Cortex of kidney (tissue), 1 donor: ENCODE measurements at places on chromosomes 3 and 15.

DNA sequence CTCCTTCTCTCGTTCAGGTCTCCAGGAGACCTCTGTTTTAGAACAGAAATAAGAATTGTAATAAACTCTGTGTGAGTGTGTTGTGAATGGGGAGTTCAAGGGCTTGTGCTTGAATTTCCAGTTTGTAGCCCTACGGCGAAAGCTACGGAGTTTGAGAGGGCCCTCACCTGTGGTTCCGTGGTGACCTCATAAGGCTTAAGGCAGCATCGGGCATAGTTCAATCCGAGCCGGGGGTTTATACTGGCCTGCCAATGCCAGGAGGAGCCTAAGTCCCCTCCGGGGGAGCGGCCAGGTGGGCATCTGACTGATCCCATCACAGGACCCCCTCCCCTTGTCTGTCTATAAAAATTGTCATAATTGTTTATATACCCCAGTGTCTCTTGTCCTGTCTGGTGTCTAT is 43.7 kb downstream of the ZBTB11 start:
- no peak for DNase-seq

GRCh38 chr3:140020541-140020940 is 85.6 kb downstream of the CLSTN2 start:
- DNase-seq = no peak

DNA sequence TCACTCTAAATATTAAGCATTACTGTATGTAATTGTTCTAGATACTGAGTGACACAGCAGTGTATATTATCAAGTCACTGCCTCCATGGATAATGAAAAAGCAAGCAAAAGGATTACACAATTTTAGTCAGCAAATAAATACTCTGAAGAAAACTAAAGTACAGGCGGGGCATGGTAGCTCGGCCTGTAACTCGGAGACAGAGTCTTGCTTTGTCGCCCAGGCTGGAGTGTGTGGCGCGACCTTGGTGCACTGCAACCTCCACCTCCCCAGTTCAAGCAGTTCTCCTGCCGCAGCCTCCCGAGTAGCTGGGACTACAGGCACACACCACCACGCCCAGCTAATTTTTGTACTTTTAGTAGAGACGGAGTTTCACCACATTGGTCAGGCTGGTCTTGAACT is 32.7 kb downstream of the RBM6 start:
- no peak for DNase-seq

DNA sequence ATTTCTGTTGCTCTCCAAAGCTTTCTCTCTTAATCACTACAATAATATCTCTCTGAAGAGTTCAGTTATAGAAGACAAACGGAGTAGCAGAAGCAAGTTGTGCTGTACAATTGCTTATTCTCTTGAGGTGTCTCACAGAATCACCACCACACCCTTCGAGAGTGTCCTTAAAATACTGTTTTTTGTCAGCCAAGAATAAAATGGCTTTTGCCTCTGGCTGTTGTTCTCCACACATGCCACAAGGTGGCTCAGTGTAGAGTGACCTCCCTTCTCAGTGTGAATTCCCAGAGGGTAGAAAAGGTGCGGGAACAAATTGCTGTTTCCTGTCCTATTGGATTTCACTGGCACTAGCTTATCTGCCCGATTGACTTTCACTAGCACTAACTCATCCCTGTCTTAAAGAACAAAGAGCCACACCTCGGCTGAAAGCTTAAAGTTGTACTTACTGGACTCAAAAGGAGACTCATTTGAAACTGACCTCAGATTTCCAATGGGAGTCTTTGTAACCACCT is 134.2 kb upstream of the SATB1 start:
- no peak for DNase-seq

GRCh38 chr3:117526470-117527079 is 817.0 kb downstream of the TUSC7 start:
- DNase-seq = no peak

GRCh38 chr3:24523988-24524727 is 29.5 kb upstream of the THRB start:
- no peak for DNase-seq

DNA sequence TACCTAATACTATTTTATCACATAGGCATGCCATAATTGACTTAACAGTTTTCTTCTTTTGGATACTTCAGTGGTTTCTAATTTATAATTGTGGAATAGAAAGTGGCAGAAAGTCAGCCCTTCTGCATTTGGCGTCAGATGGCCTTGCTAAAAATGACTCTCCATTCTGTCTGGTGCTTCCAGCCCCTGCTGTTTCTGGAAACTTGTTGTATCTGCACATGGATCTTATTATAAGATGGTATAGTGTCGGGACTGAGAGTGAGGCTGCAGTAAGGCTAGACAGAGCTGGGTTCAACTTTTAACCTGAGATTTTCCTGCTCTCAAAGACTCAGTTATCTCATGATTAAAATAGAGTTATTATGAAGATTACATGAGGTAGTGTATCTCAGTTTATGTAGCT is 74.8 kb upstream of the WDR72 start:
- no peak for DNase-seq

DNA sequence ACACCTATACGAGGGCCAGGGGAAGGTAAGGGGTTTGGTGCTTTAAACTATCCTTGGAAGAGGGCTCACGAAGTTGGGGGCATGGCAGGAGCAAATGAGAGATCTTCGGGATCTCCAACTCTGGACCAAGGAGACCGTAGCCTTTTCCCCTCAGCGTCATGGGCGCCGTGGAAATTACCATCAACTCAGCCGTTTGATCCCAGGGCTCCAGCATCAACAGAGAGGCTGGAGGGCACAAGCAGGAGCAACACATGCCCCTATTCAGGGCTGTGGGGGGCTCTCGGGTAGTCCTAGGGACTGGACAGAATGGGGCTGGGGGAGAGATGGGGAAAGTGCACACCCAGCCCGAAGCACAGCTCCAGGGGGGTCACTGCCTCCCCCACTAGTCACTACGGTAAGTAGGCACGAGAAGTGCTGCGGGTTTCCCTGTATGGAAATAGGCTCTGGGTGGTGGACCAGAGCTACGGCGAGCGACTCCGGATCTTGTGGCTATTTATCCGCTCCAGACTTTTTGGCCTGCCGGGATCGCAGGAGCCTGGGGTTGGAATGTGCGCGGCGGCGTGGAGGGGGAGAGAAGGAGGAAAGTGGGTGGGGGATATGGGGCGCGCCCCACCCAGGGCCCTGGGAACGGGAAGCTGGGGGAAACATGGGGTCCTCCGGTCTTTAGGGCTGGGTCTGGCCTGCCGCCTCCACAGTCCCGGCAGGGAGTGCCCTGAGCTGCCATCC is 539 bp upstream of the LAMB2 start:
- DNase-seq = no peak

- no peak for DNase-seq
Measured at GRCh38 chr15:67196672-67197363, 57.6 kb downstream of the AAGAB start.

- no peak for DNase-seq
Measured at GRCh38 chr3:146679995-146680394, 74.8 kb upstream of the PLSCR5 start.

DNA sequence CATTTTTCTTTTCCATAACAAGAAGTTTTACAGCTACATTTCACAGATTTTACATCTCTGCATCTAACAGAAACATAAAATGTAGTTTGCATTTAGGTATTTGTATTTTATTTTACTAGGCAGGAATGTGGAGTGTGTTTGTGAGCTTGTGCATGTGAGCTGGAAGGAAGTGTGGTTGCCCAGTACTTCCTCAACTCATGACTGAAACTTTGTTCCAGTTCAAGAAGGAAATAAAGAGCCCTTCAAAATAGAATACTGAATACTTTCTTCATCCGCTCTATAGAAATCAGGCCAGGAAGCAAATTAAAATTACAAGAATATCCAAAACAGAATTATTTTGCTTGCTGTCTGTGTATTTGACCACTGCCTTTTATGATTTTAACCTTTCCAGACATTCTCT is 81.3 kb downstream of the CHL1 start:
- DNase-seq = no peak

- DNase-seq = no peak
Measured at GRCh38 chr15:73678498-73678897, 5.7 kb upstream of the CD276 start.

- DNase-seq = no peak
Measured at GRCh38 chr3:8642001-8642400, 2.6 kb downstream of the SSUH2 start.

DNA sequence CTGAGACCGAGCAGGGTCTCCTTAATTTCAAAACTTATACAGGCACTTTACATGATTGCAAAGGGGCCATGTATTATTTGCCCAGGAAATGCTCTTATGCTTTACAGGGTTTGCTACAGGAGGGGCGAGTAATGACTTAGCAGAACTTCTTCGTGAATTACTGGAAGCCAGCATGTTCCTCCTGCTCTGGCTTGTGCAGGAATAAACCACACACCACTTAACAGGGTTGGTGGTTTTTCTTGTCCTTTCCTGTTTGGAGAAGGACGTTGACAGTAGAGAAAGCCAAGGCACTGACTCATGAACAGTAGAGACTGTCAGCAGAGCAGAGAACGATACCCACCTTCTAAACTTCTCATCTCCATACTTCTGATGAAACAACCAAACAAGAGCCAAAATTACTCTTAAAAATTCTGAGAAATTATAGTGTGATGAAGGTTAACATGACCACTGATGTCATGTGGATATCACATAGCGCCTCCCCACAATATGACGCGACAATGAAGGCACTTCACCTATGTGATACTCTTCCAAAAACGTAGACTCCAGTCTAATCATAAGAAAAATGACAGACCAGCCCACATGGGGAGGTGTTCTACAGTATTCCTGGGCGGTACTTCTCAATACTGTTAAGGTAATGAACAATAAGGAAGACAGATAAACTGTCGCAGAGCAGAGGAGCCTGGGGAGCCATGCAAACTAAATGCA is 24.7 kb upstream of the MCTP2 start:
- DNase-seq = no peak

- DNase-seq = no peak
Measured at GRCh38 chr15:76153241-76154197, 93.7 kb downstream of the TMEM266 start.

GRCh38 chr15:57085267-57085666 is 166.8 kb downstream of the TCF12 start:
- no peak for DNase-seq

DNA sequence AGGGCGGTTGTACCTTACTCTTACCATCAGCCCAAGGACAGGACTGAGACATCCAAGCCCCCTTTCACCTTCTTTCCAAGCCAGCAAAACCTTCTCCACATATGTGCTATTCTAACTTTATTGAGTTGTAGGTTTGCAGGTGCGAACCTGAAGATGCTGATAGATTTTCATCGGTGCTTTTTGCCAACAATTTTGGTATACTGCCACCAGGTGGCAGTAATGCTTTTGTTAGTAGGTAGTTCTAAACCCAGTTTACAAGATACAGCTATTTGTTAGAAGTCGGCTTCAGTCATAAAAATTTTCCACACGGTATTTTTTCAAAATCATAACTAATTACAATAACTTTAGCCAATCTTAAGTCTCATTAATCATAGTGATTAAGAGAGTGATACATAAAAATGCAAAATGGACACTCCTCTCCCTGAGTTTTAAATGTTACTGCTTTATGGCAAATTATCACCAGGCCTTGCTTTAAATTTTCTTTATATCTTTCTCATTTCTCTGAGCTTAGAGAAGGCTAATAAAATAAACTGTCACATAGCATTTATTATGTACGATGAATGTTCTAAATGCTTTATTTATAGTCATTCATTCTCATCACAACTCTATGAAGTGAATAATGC is 636 bp downstream of the TBC1D21 start:
- DNase-seq = no peak

DNA sequence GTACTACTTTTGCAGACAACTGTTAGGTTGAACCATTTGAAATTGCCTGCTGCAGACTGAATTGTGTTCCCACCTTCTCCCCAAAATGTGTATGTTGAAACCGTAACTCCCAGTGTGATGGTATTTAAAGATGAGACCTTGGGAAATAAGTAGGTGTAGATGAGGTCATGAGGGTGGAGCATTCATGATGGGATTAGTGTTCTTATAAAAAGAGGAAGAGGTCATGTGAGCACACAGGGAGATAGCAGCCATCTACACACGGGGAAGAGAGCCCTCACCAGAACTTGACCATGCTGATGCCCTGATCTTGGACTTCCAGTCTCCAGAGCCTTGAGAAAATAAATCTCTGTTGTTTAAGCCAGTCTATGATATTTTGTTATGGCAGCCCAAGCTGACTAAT is 17.4 kb upstream of the FHIT start:
- no peak for DNase-seq

DNA sequence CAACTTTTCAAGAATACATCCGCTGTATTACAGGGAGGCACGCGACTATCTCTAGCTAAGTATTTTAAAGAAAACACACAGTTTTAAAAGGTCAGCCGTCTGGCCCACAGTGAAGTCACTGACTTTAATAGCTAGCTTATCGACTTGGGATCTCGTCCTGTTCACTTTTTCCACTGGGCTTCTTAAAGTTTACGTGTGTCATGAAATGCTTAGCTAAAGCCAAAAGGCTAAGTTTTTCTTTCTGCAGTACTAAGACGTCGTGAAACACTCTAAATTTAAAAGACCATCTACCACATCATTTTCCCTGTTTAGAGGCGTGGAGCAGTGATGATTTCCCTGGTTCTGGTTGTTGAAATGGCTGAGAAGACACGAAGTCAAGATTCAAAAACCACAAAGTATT is 27.1 kb downstream of the LRIG1 start:
- DNase-seq = no peak

DNA sequence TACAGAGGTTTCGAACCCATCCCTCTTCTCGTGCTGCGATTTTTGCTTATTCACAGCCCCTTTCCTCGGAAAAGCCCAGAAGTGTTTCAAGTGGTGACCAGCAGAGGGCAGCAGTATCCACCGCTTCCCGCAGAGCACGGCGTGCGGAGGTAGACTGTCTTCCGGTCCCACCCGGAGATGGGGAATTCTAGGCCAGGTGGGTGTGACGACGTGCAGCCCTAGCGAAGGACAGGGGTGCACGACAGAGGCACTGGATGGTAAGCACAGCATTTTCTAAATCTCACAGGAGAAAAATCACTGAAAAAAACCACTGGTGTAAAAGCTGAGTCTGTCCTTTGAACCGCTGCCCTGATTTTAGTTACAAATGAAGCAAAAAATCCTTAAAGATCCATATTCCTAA is 7.4 kb upstream of the PSMD6 start:
- DNase-seq = no peak

DNA sequence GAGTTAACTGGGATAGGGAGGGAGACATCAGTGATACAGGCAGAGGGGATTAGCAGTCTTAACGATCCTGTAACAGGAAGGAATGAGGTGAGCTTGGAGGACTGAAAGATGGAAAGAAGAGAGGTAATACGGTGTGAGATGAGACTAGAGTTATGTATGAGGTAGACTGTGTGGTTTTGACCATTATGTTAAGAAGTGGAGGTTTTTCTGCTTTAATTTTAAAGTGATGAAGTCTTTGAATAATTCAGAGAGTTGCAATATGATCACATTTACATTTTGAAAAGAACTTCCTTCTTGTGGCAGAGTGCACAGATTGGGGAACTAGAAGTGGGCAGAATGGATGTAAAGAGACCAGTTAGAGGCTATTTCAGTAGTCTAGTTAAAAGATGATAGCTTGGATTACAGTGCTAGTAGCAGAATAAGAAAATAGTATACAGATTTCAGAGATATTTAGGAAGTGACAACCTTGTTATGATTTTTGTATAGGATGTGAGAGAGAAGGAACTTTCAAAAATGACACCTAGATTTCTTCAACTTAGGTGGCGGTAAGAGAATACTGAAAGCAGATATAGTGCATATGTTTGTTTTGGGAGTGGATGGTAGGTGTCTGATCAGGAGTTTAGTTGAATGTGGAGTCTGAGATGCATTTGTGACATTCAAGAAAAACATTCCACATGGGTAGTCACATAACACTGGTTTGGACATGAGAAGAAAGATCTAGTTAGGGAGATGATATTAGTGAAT is 40.5 kb downstream of the STT3B start:
- no peak for DNase-seq
